ENCODE measurements at places on chromosomes 7 and 10.

- no peak for DNase-seq
These were observed 6.4 kb downstream of the KIAA1549 start for GRCh38 chr7:138974675-138975292.

DNA sequence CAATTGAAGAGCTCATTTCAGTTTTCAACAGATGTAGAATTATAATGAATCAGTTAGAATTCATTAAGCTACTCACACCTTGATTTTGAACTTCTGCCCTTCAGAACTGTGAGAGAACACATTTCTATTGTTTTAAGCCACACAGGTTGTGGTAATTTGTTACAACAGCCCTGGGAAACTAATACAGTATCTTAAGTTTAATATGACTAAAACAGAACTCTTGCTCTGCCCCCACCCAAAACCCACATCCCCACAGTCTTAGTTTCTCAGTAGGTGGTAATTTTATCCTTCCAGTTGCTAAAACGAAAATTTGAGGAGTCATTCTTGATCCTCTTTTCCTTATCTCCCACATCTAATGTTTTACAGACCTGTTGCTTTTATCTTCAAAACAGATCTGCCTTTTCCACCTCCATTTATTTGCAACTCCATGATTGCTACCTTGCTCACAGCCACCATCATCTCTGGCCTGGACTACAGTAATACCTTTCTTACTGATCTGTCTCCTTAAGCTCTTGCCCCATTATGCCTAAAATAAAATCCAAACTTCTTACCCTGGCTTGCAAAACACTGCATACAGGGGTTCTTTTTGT lies 72.8 kb upstream of the NXPH1 start:
- DNase-seq: no peak

GRCh38 chr10:74930965-74931364 lies 104.6 kb downstream of the KAT6B start:
- DNase-seq: no peak

GRCh38 chr7:110675383-110676103 lies 415.4 kb upstream of the LRRN3 start:
- DNase-seq: no peak

- DNase-seq: no peak
These were observed 7.0 kb upstream of the SERPINE1 start for GRCh38 chr7:101119876-101120275.

DNA sequence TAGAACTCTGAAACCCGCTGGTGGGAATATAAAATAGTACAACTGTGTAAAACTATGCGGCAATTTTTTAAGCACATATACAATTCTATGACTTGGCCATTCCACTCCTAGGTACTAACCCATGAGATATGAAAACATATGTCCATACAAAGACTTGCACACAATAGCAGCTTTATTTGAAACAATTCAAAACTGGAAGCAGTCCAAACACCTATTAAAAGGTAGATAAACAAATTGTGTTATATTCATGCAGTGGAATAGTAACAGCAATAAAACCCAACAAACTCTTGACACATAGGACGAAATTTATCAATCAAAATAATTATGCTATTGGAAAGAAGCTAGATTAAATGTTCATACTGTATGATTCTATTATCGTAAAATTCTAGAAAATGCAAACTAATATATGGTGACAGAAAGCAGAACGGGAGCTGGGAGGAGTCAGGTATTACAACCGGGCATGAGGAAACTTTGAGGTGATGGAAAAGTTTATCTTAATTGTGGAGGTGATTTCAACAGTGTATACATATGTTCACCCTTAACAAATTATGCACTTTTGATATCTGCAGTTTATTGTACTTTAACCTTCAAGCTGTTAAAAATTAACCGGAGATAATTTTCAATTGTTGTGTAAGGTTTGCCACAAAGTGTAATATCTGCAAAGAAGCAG lies 803 bp upstream of the STK31 start:
- no peak for DNase-seq

DNA sequence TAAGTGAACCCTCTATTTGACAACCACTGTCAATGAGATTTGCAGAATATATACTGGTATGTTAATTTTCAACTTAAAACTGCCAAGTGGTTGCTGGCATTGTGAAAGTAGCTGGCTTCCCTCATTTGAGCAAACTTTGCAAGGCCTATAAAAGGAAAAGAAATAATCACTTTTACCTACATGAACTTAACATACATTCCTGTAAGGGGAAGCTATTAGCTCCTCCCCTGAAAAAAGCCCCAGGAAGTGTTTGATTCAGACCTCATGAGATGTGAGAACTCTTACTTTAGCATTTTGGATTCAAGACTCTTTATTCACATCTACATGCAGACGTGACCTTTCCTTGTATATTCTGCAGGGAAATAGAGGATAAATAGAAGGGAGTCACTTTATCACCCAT lies 175.6 kb downstream of the OTUD1 start:
- DNase-seq: no peak

GRCh38 chr10:97922022-97922758 lies 72.5 kb downstream of the GOLGA7B start:
- DNase-seq: no peak

DNA sequence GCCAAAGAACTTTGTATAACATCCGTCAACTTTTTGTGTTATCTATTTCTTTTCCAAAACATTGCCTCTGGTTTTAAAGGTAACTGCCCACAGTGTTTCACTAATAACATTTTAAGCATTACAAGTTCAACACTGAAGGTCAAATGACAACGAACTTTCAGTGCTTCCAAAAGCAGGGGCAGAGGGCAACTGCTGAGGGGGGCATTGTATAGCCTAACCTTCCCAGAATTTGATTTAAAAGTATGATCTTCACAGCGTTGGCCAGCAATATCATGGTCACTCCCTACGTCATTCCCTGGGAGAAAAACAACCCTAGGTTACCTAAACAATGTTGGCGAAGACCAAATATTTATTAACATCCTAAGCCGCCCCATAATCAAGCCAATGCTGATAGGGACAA lies 2.5 kb upstream of the GOT1 start:
- no peak for DNase-seq

DNA sequence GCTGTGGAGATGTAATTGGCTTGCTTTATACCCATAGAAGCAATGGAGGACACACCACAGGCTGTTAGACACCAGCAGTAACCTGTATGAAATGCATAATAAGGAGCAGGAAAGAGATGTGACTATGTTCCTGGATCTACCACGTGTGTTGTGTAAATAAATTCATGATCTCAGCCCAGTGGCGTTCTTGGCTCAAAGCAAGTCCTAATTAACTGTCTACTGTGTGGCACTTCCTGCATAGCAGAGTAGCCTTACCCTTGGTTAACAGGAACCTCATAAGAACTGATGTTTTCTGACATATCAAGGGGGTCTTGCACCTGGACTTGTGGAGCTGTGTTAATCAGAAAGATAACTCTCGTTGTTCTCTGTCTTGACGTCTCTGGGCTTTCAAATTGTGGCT lies 25.7 kb upstream of the FAM180A start:
- no peak for DNase-seq

DNA sequence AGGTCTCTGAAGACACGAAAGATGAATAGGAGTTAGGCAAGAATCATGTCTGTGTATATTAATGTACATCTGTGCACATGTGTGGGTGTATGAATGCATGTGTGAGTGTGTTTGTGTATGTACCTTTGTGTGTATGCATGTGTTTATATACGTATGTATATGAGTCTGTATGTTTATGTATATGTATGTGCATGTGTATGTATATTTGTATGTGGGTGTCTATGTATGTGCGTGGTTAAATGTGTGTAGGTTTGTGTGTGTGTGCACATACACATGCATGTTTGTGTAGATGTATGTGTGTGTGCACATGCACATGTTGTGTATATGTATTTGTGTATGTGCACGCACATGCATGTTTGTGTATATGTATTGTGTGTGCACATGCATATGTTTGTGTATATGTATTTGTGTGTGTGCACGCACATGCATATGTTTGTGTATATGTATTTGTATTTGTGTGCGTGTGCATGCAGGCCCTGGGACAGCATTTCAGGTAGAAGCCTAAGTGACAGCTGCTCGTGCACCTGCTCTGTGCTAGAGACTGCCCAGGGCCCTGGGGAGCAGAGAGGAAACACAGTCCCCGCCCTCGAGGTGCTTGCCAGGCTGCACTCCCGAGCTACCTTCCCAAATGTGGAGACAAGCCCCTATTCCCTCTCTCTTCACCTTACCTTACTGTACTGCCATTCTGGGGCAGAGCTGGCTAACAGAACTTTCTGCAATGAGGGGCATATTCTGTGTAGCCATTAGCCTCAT lies 12.1 kb downstream of the PNLIPRP1 start:
- no peak for DNase-seq

- no peak for DNase-seq
These were observed 68.7 kb upstream of the SEC61G start for GRCh38 chr7:54827734-54828133.

- DNase-seq: no peak
These were observed 28.7 kb upstream of the USP6NL start for GRCh38 chr10:11639849-11640764.

GRCh38 chr10:95756041-95756761 lies at the start of gene ENTPD1:
ENTPD1 (plus strand) TSS chr10:95756163; CDS start chr10:95756240, 77 bp downstream.
- DNase-seq: peak; percentile 5

DNA sequence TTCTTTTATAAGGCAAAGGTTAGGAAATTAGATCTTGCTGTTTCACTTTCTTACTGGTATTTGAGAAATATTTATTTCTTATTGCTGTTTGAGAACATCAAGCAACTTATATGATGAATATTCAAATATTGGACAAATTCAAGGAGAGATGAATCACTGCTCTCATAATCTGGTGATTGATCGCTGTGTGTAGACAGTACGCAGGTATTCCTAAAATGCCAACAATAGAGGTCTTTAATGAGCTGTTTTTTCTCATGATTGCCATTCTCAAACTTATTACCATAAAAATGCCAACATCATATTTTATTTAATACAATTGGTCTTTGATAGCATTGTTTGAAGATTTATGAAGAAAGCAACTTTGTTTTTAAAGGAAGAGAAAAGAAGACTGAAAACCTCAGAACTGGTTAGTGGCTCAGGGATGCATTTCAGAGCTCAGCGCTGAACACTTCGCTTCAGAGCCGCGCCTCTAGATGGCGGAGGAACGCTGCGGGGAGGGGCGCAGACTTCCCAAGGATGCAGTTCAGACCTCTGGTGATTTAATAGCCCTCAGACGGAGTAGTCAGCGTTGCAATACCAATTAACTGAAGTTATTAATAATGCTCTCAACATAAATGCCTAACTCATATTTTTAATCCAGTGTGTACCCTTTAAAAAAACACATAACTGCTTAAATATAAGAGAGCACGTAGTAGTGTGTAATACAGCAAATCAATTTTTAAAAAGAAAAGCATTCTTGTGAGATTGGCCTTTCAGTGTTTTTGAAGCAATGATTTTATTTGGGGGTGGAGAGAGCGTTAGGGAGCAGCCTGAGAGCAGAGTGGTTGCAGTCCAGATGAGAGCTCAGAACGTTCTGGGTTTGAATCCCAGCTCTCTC lies 38.5 kb upstream of the STEAP4 start:
- no peak for DNase-seq

GRCh38 chr7:144656965-144657517 lies 178.8 kb downstream of the TPK1 start:
- no peak for DNase-seq

GRCh38 chr10:90999512-91000172 lies 78.8 kb upstream of the ANKRD1 start:
- DNase-seq: no peak

- DNase-seq: no peak
These were observed 113.2 kb downstream of the DNAH11 start for GRCh38 chr7:21656081-21656480.

DNA sequence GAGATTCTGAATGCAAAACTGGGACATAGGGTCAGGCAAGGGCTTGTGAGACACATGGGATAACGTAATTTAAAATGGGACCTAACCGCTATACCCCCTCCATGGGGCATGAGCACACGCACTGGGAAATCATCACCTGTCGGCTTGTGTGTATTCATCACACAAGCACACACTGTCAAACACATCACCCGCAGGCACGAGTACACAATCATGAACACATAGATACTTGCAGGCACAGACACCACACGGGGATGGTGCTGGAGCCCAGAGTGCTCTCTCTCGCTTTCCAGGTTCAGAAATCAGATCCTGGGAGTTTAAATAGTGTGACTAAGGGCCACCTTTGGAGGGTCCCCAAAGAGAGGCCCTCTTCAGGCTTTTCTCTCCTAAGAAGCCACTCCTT lies 19.6 kb upstream of the TLX1 start:
- no peak for DNase-seq

GRCh38 chr10:58608826-58609531 lies 96.3 kb downstream of the BICC1 start:
- no peak for DNase-seq

DNA sequence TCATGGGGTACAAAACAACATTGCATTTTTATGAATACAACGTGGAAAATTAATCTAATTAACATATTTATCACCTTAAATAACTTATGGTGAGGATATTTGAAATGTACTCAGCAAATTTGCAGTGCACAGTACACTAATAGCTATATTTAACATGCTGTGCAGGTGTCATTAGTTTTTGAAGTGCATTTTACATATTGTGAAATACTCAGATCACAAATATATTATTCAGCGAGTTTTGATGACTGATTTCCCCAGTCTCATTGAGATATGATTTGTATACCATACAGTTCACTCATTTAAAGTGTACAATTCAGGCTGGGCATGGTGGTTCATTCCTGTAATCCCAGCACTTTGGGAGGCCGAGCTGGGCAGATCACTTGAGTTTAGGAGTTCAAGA lies 59.5 kb downstream of the TET1 start:
- DNase-seq: no peak

GRCh38 chr10:12180221-12180974 lies 15.3 kb downstream of the NUDT5 start:
- DNase-seq: no peak

DNA sequence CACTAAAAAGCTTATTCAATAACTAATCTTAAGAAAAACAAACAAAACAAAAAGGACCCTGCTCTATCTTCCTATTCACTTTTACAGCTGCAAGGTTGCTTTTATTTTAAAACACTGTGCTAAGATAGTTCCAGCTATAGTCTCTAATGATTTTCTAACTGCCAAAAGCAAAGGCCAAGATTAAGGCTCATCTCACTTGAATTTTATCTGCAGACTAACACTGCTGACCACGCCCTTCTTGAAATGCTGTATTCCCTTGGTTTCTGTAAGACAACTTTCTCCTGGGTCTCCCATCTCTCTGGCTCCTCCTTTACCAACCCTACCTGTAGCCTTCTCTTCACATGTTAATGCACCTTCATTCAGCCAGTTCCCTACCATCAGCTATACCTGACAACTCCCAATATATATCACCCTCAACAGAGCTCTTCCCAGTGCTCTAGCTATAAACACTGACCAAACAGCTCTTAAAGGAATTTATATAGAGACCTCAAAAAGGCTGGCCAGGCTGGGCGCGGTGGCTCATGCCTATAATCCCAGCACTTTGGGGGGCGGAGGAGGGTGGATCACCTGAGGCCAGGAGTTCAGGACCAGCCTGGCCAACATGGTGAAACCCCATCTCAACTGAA lies 11.7 kb downstream of the SRPK2 start:
- no peak for DNase-seq

DNA sequence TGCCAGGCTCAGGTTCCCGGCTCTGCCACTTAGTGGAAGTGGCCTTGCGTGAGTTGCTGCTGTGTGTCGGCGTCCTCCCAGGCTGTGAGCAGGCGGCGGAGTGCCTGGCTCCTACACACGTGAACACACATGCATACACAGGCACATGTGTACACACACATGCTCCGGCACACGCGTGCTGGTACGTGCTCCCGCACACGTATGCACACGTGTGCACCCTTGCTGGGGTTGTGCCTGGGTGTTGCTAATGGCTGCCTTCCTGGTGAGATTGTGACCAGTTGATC lies 107.6 kb downstream of the INPP5A start:
- no peak for DNase-seq

All from CD4-positive, alpha-beta T cell treated with Interleukin-10 for 1 hour (primary cell).